GM23248 (cell line): ENCODE measurements at places on chromosomes 6 and 20. TPM values are rescaled to one million over a fixed set of nuclear protein-coding genes. Genes with fewer than 3 reads are reported as not detected.

DNA sequence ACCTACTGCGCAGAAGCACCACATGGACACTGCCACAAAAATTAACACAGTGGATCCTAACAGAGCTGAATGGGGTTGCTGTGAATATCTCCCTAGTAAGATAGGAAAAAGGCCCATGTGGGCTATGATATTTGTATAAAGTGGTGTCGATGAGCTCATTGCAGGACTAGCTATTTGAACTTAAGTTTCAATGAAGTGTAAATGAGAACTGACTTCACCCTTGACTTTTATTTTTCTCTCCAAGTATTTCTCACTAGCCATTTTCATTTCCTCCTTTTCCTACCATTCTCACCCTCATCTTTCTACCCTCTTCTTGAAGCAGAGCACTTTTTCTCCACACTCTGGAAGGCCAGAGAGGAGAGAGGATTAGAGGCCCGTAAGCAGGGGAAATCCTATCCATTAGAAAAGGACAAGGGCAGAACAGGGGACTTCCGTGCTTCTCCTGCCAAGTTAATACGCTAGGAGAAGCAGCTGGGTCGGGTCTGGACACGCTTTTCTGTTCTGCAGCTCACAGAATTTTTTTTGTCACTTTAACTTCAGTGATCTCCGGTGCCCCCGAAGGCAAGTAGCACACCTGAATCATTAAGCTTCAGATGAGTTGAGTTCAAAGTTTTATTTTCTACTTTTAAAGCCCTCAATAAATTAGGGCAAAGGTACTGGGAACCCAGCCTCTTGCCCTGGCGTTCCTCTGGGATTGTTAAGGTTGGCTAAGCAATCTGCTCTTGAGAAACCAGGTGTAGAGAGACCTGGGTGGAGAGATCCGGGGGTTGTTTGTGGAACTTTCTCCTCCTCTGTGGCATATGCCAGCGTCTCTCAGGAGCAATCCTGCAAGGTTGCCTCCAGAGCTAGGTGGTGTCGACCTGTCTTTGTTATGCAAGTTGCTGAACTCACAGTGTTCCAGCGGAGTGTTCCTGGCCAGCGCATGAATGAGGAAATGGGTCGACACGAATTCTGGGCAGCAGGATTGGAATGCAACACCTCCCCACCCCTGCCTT, 56.2 kb upstream of the ARID1B start:
- peak; percentile 22 for DNase-seq
- peak overlapping the region; percentile 87 for H3K27ac ChIP-seq
- no peaks in the 10 kb centered on the region for H3K27me3 ChIP-seq
- no peak overlapping the region; the same call in 1 of the 2 replicates for H3K4me3 ChIP-seq
- no peaks in the 10 kb centered on the region for H3K36me3 ChIP-seq

DNA sequence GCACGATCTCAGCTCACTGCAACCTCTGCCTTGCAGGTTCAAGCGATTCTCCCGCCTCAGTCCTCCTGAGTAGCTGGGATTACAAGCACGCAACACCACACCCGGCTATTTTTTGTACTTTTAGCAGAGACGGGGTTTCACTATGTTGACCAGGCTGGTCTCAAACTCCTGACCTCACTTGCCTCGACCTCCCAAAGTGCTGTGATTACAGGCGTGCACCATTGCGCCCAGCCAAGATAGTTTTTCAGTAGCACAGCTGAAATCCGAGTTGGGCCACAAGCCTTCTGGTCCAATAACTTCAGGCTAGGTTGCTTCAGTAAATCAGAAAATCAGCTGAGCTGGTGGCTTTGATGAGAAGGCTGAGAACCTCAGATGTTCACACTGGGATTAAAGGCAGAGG, 65.7 kb downstream of the TRAM2 start:
- H3K4me1 ChIP-seq: peaks cover 92% of the 10 kb centered on the region
- no peaks in the 10 kb centered on the region for H3K27me3 ChIP-seq
- H3K27ac ChIP-seq: peak overlapping the region; percentile 98
- peaks cover 65% of the 10 kb centered on the region for H3K36me3 ChIP-seq

DNA sequence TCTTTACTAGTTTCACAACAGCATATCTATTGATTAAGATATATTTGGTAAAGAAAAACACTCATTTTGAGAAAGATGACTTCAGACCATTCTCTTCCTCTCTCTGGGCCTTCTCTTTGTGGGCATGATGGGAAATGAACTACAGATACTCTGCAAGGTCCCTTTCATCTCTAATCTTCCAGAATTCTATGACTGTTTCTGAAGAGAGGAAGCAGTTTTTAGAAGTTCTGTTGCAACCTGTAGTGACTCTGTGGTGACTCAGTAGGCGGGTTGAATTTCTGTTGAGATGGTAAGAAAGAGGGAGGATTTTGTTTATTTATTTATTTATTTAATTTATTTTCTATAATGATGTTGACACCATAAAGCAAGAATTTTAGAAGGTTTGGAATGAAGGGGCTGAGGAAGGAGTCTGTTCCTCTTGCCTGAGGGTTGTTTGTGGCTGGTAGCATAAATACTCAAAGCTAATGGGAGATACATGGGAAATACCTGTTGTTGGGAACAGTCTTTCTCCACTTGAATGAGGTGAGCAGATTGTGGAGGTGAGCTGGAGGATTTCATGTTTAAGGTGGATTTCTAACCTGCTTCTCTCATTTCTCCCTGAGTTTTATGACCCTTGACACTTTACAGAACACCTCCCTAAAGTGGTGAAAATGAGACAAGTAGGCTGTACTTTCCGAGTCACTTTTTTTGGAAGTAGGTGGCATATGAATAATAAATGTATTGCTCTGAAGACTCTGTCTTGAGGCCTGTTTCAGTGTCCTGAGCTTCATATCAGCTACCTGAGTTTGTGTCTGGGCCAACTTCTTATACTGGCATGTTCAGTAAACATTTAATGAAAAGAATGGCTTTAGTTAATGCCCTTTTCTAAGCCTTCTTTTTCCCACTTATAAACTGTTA, 15.0 kb downstream of the ACSS2 start:
- H3K36me3 ChIP-seq: no peaks in the 10 kb centered on the region
- no peaks in the 10 kb centered on the region for H3K27me3 ChIP-seq

DNA sequence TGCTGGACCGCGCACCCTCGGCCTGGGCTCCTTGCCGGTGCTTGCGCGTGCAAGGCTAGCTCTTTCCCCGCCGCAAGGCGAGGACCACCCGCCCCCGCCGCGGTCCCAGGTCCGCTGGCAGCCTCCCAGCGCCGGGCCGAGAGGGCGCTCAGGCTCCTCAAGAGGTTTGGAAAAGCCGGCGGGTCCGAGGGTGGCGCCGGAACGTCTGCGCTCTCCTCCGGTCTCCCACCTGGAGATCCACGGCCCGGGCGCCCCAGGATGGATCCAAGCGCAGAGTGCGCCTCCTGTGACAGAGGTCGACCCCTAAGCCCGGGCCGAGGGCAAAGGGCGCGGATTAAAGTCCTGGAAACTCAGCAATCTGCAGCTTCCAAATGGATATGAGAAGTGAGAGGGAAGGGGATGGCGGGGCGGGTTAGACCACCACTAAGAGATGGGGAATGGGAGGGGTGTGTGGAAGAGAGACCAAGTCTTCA, 575 bp upstream of the MICAL1 start:
- H3K4me1 ChIP-seq: peaks cover 21% of the 10 kb centered on the region
- H3K4me3 ChIP-seq: peak overlapping the region; percentile 83
- peak overlapping the region; percentile 93 for H3K27ac ChIP-seq
- H3K27me3 ChIP-seq: no peaks in the 10 kb centered on the region
- DNase-seq: no peak
- peaks cover 8% of the 10 kb centered on the region; the same call in 1 of the 2 replicates for H3K36me3 ChIP-seq

GRCh38 chr20:47740862-47741184, 44.5 kb downstream of the SULF2 start:
- 0 out of 2 replicates have a peak, but pooled peaks cover 3% of the 10 kb centered on the region for H3K27me3 ChIP-seq
- H3K36me3 ChIP-seq: no peaks in the 10 kb centered on the region
- no peak overlapping the region for H3K4me3 ChIP-seq
- no peak overlapping the region for H3K27ac ChIP-seq
- no peak for DNase-seq
- H3K4me1 ChIP-seq: no peaks in the 10 kb centered on the region

GRCh38 chr6:3869632-3870527, 20.7 kb downstream of the FAM50B start:
- H3K36me3 ChIP-seq: no peaks in the 10 kb centered on the region
- no peaks in the 10 kb centered on the region for H3K27me3 ChIP-seq
- peaks cover 24% of the 10 kb centered on the region for H3K4me1 ChIP-seq
- no peak for DNase-seq
- H3K27ac ChIP-seq: no peak overlapping the region
- no peak overlapping the region for H3K4me3 ChIP-seq

GRCh38 chr6:132527791-132528190, 10.3 kb upstream of the TAAR9 start:
- no peaks in the 10 kb centered on the region for H3K4me1 ChIP-seq
- H3K27me3 ChIP-seq: no peaks in the 10 kb centered on the region
- no peaks in the 10 kb centered on the region for H3K36me3 ChIP-seq
- no peak overlapping the region for H3K27ac ChIP-seq
- DNase-seq: peak; percentile 50

DNA sequence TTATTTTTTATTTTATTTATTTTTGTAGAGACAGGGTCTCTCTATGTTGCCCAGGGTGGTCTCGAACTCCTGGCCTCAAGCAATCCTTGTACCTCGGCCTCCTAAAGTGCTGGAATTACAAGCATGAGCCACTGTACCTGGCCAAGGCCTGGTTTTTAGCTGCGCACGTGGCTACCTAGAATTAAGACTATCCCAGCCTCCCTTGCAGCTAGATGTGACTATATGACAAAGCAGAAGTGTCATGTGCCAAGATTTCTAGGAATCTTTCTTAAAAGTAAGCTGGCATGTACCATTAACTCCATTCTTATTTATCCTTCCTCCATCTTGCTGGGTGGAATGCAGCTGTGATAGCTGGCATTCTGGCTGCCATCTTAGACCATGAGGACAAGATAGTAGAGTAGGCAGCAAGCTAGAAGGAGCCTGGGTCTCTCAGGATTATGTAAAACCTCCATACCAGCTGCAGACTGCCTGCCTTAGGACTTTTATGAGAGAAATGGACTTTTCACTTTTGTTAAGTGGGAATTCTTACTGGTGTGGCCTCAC, 2.1 kb upstream of the SPDEF start:
- no peaks in the 10 kb centered on the region for H3K4me1 ChIP-seq
- DNase-seq: no peak
- no peaks in the 10 kb centered on the region for H3K27me3 ChIP-seq
- no peaks in the 10 kb centered on the region for H3K36me3 ChIP-seq
- no peak overlapping the region for H3K4me3 ChIP-seq

- no peak for DNase-seq
- no peak overlapping the region for H3K27ac ChIP-seq
- peaks cover 9% of the 10 kb centered on the region for H3K4me1 ChIP-seq
- H3K27me3 ChIP-seq: no peaks in the 10 kb centered on the region
Observed at GRCh38 chr20:56376331-56376730, 15.7 kb downstream of the AURKA start.

The REPS1 gene
- total RNA-seq: 21.1 and 24.4 TPM in 2 replicates

The ZC2HC1B gene
- not detected in 2 replicates for total RNA-seq

The PPIL4 gene
- total RNA-seq: 32.2 and 43.5 TPM in 2 replicates

The PTK6 gene
- total RNA-seq: 0.13 TPM in 1 of 2 replicates, not detected in the other

The RING1 gene
- 35.8 and 37.6 TPM in 2 replicates for total RNA-seq

The TFAP2C gene
- 12.3 and 12.8 TPM in 2 replicates for total RNA-seq
